ENCODE measurements at places on chromosomes 13 and 19.

GRCh38 chr19:41945135-41945766 is 13.9 kb downstream of the RABAC1 start:
- peak; percentile 62 for DNase-seq

- no peak for DNase-seq
These were observed 239.9 kb upstream of the TSHZ3 start for GRCh38 chr19:31589109-31589508.

DNA sequence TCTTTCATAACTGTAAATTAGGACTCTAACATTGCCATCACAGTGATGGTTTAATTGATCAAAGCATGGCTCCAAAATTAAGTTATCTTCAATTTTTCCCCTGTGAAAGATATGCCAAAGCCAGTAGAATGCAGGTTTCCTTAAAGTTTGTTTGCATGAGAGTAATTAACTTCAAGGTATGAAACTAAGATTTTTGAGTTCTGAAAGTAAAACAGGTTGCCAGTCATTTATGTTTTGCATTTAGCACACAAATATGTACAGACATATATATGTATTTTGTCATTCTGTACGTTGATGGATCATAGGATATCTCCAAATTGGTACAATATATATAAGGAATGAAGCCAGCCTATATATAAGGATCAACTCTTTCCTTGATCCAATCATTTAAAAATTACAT is 23.6 kb upstream of the NDFIP2 start:
- no peak for DNase-seq

- DNase-seq, result no peak
These were observed 232.2 kb downstream of the TUBA3C start for GRCh38 chr13:18949489-18949761.

DNA sequence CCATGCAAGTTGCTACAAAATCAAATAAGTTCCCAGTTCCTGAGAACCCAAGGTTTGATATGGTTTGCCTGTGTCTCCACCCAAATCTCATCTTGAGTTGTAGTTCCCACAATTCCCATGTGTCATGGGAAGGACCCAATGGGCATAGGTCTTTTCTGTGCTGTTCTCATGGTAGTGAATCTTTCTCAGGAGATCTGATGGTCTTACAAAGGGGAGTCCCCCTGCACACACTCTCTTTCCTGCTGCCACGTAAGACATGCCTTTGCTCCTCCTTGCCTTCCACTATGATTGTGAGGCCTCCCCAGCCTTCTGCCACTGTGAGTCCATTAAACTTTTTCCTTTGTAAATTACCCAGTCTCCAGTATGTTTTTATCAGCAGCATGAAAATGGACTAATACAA is 28.5 kb upstream of the TSHZ3 start:
- DNase-seq, result no peak

- no peak for DNase-seq
These were observed 2832.9 kb upstream of the PCDH20 start for GRCh38 chr13:64248371-64249065.

DNA sequence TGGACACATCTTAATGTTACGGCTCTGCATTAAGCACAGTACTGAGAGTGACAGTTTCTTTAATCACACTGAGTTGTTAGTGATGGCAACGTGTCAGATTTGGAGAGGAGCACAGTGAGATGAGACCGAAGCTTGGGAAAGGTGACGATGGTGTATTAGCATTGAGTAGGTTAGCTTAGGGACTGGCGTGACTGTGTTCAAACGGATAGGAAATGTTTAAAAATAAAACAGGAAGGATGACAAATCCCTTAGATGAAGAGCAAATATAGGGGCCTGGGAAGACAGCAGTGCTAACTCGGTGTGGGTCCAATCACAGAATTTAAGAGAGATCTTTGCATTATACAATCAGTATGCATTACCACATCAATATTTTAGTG is 384.3 kb downstream of the HS6ST3 start:
- DNase-seq, result no peak

DNA sequence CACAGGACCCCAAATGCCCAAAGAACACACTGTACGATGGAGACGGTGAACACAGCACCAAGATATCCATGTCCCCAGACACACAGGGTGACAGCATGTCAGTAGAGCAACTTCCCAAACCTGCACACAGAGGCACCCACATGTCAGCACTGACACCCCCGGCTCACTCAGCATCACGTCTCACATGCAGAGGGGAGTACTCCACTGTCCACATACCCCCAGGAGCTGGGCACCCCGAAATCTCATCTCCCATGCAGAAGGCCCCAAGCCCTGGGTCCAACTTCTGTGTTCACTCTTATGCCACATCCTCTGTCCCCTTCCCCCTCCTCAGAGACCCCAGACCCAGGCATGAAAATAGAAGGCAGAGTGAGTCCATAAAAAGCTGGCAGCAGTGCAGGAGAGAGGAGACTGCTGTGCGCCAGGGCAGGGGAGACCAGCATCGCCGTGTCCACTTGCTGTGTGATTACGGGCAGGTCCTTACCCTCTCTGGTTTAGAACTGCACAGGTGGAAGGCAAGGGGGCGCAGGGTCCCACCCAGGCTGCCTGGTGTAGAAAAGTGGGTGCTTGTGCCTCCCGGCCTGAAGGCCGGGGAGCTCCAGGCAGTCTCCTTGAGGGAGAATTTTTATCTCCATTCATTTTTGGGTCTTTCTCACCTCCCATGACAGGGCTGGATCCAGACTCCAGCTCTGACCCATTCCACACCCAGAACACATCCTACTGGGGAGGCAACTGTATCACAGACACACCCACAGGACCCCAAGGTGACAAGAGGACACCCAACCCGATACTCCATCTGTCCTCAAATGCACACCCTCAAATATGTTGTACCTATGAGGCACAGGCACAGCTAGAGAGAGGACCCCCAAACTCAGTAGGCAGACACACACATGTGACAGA is 17.0 kb downstream of the ERFL start:
- no peak for DNase-seq

DNA sequence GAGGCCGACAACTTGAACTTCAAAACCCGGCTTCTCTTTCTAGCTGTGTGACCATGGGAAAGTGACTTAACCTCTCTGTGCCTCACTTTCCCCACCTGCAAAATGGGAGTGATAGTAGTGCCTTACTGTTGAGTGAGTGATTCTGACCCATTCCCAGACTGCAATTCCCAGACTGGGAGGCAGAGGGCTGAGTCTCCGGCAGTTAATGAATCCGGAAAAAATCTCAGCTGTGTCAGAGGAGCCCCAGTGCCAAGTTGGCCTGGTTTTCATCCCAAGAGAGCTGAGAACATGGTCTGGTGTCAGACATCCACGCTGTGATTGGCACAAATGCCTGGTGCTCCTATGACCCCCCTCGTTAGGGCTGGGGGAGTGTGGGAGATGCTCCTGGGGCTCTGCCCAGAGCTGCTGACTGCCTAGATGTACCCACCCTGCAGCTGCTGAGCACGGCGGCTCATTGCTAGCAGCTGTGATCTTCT is 50.0 kb downstream of the PIN1 start:
- no peak for DNase-seq

- no peak for DNase-seq
These were observed 126.6 kb downstream of the AKAP11 start for GRCh38 chr13:42398533-42398932.

- no peak for DNase-seq
These were observed 5.3 kb upstream of the DOCK9 start for GRCh38 chr13:98983182-98983581.

DNA sequence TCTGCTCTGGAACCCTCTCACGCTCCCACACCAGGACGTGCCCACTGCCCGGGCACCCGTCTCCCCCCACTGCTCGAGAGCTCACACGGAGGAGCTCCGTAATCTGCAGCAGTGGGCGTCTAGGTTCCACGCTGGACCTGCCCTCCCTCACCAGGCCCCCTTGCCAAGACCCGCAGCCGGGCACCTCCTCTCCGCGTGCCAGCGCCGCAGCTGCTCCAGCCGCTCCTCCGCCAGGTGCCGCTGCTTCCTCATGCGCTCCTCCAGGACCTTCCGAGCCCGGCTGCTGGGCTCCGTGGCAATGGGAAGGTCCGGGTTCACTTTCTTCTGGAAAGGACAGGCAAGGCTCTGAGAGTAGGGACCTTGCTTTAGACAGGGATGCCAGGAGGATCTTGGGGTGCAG is 35.0 kb upstream of the MATK start:
- no peak for DNase-seq

GRCh38 chr19:15998166-15998565 is 49.4 kb downstream of the OR10H4 start:
- DNase-seq, result no peak

DNA sequence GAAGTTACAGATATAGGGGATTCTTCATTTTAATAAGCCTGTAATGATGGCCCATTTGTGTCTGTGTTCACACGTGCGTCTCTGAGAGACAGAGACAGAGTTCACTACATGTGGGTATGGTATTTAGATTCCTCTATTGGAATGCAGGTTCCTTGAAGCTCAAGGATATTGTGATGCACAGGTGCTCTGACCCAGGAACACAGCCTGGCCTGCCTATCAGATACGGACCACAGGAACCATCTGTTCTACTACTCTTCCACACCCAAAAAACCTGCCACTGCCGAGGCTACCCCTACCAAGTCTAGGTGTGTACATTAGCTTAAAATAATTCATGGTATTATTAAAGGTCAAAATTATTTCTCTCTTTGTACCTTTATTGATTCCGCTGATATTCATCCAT is 289.2 kb downstream of the ATP8A2 start:
- no peak for DNase-seq

DNA sequence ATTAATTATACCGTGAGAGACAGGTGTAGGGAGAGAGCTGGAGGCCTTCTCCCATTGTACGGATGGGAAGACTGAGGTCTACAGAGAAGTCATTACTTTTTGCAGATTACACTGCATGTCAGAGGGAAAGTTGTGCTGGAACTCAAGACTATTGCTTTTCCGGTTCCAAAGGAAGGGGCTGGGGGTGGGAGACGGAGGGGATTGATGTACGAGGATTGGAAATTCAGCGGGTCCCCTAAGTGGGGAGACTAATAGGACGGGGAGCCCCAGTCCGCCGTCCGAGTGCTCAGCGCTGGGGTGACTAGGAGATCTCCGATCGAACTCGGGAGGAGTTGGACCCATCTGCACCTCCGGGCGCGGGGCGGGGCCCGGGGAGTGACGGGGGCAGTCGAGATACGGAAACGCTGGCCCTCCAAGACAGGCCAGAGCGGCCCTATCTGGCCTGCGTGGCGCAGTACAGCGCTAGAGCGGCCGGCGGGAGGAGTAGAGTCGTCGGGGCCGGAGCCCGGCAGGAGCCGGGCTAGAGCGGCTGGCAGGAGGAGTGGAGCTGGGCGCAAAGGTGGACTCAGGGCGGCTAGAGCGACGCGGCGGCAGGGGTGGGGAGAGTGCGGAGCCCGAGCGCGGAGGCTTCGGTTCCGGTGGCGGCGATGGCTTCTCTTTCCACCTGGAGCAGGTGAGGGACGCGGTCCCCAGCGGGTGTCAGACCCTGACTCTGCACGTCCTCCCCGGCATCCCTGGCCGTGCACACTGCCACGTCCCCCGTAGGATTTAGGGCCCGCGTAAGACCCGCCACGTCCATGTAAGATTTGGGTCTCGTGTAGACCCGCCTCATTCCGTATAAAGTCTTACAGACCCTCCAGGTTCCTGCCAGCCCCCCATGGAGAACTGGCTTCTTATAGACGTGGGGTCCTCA is 1.1 kb downstream of the ARHGEF1 start:
- peak; percentile 83 for DNase-seq

DNA sequence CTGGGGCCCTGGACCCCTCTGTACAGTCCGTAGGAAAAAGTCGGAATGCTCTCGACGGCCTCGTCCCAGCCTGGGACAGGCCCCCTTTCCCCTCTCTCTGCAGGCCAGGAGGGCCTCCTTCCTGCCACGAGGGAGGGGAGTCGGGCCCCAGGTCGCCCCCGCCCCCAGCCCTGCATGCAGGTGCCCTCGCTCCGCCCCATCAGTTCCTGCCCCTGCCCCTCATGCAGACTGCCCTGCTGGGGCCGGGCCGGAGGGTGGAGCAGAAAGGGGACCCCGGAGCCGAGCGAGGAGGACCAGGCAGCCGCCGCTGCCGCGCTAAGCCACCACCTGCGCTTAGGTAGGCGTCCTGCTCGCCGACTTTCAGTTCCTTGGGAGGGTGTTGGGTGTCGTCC is 7.3 kb downstream of the LYL1 start:
- no peak for DNase-seq

DNA sequence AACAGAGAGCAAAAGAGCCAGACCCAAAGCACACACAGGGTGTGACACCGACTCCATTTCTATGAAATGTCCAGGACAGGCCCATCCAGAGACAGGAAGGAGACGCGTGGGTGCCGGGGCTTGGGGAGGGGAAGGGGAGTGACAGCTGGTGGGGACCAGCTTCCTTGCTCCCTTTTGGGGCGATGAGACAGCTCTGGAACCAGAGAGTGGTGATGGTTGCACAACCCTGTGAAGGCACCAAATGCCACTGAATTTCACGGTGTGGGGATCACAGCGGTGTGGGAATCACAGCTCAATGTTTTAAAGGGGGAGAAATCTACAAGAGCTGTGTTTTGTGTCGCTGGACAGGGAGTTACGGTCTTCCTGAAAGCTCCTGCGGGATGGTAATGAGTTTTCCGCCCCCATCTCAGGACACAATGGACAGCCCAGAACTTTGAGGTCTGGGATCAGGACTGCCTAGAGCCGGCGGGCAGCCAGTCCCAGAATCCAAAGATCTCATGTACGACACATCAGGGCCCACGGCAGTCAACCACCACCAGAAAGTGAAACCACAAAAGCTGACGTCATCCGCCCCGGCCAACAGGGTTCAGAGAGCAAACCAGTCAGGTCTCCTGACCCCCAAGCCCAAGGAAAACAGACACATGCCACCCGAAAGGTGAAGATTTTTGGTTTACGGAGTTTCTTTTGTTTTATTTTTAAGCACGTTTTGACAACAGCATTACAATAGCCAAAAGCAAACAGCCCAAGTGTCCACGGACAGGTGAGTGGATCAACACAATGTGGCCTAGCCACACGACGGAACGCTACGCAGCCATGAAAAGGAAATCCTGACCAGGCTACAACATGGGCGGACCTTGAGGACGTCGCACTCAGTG is 7.3 kb downstream of the SGTA start:
- DNase-seq, result no peak

DNA sequence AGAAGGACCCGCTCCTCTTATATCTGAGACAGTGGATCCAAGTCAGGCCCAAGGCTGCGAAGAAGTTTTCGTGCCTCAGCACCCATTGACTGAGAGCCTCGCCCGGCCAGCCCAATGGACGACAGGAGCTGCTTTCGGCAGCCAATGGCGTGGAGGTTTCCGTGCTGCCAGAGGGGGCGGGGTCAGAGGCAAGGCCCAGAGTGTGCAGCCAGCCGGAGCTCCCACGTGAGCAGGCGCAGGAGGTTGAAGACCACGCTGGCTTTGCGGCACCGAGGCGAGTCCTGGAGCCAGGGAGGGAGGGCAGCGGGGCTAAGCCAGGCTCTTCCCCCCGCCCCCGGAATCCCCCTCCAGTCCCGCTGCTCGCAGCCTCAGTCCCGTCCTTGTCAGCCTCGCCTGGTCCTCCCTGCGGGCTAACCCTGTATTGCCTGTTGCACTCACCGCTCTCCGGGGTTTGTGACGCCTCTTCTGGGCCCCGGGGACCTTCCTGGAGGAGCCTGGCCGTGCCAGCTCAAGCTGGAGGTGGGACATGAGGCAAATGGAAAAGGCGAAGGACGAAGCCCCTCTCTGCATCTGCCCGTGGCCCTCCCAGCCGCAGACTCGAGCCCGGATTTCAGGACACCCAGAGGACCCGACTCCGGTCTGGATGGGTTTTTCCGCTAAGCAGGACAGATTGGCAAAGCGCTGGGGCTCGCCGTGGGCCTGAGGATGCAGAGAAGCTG is 1.5 kb downstream of the IFNL4 start:
- no peak for DNase-seq

All from stimulated activated CD4-positive, alpha-beta T cell treated with anti-CD3 and anti-CD28 coated beads, TNF-alpha, amount 100 ng/mL, for 1 hour (primary cell).